T-helper 17 cell (primary cell): ENCODE measurements at places on chromosomes 7 and 10. TPM values are rescaled to one million over a fixed set of nuclear protein-coding genes. Genes with fewer than 3 reads are reported as not detected.

- no peak for DNase-seq
Measured at GRCh38 chr7:105097619-105098018, 83.6 kb downstream of the KMT2E start.

GRCh38 chr7:135215698-135216097 lies 4.4 kb upstream of the WDR91 start:
- DNase-seq: no peak

- no peak for DNase-seq
Measured at GRCh38 chr7:155477476-155477875, 19.5 kb downstream of the EN2 start.

GRCh38 chr7:134320201-134320600 lies 3.5 kb upstream of the SLC35B4 start:
- no peak for DNase-seq

DNA sequence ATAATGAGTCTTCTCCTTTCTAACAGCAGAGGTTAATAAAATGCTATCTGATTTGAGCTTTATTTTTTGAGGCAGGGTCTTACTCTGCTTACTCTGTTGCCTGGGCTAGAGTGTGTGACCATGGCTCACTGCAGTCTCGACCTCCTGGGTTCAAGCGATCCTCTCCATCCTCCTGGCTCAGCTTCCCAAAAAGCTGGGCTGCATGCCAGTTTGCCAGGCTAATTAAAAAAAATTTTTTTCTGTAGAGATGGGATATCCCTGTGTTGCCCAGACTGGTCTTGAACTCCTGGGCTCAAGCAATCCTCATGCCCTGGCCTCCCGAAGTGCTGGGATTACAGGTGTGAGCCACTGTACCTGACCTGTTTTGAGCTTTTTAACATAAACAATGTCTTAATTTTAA lies 56.7 kb downstream of the SCD start:
- DNase-seq: no peak

DNA sequence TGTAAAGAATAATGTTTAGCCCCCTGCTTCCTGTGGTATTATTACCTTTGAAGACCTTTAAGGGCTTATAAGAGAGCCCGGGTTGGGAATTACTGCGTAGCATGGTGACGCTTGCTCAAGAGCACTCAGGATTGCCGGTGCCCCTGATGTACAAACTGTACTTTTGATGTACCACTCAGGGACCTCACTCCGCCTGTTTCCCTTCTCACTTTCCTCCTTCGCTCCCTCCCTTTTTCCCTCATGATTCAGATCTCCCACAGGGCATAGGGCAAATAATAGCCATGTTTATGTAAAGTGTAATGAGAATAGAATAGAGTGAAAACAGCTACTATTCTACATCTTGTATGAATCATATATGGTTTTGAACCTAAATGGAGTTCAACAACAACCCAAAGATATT lies 77.8 kb upstream of the PDCD4 start:
- no peak for DNase-seq

Gene AKR1C2
- total RNA-seq: not detected

Gene HMX2
- total RNA-seq: not detected

Gene IL6
- total RNA-seq: 0.57 TPM

GRCh38 chr7:66183700-66184099 lies 21.4 kb upstream of the TPST1 start:
- DNase-seq: no peak

GRCh38 chr10:17914169-17915045 lies 37.3 kb upstream of the SLC39A12 start:
- DNase-seq: no peak

Gene ASL
- 16.5 TPM for total RNA-seq

DNA sequence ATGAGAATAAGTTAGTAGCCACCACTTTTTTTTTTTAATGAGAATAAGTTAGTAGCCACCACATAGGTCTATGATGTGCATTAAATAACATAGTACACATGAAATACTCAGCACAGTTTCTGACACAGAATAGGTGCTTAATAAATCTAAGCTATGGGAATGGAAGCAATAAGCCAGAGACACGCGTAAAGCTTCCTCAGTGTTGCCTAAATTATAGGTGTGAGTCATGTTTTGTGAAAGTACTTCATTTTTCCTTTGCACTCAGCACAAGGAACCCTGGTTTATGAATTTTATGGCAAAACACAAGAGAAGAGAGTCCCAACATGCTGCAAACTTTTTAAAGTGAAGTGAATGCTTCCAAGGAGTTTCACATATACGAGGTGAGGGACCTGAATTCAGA lies 267.4 kb downstream of the RNLS start:
- no peak for DNase-seq

GRCh38 chr7:150946421-150947240 lies 31.5 kb downstream of the KCNH2 start:
- no peak for DNase-seq

Gene SPDYE1
- 0.18 TPM for total RNA-seq

DNA sequence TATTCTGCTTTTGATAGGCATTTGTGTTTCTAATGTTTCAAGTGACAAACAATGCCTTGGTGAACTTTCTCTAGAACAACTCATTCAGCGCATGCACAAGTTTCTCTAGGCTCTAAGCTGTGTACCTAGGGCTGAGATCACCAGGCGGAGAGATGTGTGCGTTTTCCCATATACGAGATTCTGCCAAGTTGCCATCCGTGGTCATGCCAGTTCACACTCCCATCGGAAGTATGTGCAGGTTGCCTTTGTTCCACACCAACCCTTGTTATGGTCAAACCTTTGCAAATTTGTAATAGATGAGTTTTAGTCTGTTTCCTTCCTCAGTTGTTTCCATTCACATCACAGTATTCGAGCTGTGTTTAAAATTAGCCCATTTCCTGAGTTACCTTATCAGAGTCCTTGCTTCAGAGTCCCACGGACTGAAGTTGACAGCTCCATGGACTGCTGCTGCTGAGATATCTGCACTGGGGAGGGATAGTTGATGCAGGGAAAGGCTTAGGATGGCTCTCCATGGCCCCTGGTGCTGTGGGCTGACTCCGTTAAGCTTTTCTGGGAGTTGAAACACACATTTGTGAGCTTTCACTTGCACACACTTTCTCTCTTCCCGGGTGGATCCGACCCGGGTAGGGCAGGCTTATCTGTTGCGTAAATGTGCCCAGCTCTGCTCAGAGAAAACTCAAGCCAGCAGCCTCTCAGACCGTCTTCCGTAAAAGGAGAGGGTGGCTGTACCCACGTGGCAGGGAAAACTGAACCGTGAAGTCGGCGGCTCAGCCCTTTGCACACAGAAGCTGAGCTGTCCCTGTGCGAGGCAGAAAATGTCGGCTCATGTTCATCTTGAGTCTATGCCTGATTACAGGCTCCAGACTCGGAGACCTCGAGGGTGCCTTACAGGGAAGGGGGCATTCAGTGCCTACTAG lies 49.4 kb downstream of the HK1 start:
- peak; percentile 18 for DNase-seq

DNA sequence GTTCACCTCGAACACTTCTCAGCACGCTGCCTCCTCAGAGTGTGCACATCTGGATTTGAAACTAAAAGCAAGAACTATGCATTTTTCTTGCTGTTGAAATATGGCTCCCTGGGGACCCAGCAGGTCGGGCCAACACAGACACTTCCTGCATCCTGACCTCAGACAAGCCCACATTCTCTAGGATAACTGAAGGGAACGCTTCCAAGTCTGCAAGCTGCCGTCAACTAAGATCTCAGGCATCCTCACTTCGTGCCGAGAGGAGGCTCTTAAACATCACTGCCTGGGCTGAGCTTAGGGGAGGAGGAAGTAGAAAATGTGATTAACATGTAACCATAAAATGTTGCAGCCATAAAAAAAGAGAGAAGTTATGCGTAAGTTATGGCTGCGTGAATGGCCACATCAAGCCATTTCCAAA lies 65.5 kb downstream of the PYROXD2 start:
- no peak for DNase-seq

- DNase-seq: no peak
Measured at GRCh38 chr10:111109501-111110242, 32.8 kb downstream of the ADRA2A start.

GRCh38 chr10:8618834-8619233 lies 564.3 kb downstream of the GATA3 start:
- DNase-seq: no peak

DNA sequence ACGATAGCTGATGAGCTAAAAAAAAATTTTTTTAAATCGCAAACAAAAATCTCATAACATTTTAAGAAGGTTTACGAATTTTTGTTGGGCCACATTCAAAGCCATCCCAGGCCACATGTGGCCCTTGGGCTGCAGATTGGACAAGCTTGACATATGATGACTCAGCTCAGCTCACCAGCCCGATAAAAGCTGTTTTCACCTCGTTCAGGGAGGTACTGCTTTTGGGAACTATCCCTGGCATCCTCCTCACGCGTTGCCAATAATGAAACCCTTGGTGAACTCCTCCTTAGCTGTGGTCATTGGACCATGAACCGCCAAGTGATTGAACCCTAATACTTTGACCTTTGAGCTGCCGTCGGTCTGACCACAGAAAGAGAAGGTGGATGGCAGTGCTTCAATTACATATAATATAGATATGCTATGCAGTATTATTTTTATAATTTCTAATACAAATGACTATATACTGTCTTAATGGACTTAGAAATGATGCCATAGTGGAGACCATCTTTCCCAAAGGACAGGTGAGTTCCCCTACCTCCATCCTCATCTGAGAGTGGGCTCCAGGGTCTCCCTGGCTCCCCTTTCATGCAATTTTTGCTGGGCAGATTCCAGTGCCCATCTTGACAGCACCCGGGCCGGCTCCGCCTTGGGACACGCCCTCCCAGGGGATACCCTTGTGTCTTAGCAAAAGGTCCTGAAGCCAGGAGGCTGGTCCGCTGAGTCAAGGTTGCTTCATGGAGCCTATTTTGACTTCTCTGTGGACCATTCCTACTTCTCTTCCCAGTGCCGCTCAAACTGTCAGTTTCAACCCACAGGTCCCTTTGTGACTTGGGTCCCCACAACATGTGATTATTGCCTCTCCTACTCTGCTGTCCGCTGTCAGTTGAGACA lies 707.2 kb downstream of the PARD3 start:
- DNase-seq: no peak

DNA sequence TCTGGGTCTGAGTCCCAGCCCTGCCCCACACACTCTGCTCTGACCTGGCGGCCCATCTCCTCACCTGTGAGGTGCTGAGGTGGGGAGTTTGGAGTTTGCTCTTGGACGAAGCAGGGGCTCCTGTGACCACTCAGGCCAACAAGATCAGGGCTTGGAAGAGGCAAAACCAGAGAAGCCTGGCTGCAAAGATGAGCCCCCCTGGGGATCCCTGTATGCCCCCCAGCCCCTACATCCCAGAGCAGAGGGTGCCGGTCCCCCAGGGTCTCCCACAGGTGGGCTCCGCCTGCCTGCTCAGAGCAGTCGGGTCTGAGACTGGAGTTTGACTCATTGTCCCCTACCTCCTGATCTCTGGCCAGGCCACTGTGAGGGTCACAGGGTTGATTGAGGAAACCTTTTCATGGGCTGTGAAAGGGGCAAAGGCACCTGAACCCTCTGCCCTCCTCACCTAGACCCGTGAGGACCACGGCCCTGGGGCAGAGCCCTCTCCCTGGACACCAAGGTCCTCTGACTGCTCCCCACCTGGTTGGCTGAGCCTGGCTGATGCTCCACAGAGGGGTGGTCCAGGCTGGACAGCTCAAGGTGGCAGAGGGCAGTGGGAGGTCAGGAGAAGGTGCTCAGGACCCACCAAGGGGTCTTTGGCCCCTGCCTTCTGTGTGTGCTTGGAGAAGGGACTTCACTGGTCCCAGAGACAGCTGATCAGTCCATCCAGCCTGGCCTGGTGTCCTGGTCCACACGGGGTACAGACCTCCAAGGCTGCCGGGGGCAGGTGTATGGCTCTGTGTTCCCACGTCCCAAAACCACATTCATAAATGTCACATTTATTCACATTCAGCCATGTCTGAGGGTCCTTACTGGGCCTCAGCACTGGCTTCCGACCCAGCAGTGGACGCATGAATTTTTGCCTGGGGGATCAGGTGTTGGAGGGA lies 9.1 kb upstream of the SCART1 start:
- no peak for DNase-seq

Gene FAM131B
- total RNA-seq: 0.42 TPM

- DNase-seq: no peak
Measured at GRCh38 chr10:112295853-112296830, 12.9 kb downstream of the TECTB start.

- DNase-seq: no peak
Measured at GRCh38 chr10:36771725-36772124, 353.7 kb upstream of the ANKRD30A start.

GRCh38 chr10:6823770-6824169 lies 243.7 kb upstream of the PRKCQ start:
- no peak for DNase-seq

DNA sequence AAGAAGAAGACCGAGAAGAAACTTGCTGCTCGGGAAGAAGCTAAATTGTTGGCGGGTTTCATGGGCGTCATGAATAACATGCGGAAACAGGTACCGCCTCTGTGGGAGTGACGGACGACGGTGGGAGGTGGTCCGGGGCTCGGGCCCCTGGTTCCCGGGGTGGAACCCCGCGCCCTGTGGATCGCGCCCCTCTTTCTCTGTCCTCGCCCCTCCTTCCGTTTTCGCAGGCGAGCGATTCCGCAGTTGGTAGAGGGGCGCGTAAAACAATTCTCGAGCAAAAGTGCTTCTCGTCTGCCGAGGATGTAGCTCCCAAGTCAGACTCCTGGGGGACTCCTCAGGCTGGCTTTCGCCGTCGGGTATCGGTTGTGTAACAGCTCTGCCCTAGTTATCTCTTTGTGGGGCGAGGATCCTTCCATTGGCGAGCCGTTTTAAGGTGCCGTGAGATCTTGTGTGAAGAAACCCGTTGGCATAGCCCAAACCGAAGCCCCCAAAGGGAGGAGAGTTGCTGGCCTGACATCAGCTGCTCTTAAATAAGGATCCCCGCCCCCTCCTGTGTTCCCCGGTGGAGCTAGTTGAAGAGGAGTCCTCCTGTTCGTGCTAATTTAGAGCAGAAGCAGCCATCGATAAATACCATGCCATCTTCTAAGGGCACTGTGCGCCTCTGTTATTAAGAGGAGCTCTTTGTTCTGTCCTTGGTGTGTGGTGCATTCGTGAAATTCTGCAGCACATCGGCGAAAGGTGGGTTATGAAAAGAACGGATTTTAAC lies 655 bp downstream of the KLHL7 start:
- DNase-seq: peak; percentile 17

DNA sequence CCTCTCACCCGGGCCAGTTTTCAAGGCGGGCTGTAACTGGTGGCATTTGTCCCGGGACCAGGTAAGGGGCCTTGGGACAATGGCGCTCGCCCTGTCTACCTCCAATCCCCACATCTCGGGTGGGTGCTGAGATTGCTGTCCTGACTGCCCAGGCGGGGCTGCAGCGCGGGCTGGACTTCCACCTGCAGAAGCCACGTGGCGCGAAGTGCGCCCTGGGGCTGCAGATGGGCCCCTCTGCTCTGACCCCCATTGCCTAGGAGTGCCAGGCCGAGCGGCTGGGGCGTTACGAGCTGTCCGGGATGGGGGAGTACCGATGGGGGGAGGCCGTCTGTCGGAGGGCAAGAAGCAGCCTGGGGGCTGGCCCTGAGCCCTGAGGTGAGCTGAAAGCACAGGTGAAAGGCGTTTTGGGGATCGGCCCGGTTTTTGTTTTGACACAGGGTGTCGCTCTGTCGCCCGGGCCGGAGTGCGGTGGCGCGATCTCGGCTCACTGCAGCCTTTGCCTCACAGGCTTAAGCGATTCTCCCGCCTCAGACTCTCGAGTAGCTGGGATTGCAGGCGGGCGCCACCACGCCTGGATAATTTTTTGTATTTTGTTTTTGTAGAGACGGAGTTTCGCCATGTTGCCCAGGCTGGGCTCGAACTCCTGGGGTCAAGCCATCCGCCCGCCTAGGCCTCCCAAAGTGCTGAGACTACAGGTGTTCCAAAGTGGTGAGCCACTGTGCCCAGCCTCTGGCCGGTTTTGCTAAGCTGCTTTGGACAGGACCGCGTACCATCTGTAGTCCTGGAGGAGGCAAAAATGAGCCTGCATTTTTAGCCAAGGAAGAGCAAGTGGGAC lies at the start of gene SFXN2:
Gene SFXN2, plus strand, starts transcription at position 16 of the 835 bp plus-strand sequence. CDS start 12,001 bp downstream, outside the sequence.
- peak; percentile 36 for DNase-seq
